ENCODE measurements at places on chromosomes 5 and 9.

- no peak for DNase-seq
These were observed 12.3 kb downstream of the IFNA21 start for GRCh38 chr9:21154018-21154608.

GRCh38 chr9:136850866-136851775, 1.0 kb upstream of the MAMDC4 start:
- DNase-seq, result no peak

- DNase-seq, result no peak
These were observed 10.3 kb upstream of the IL3 start for GRCh38 chr5:132050136-132050535.

DNA sequence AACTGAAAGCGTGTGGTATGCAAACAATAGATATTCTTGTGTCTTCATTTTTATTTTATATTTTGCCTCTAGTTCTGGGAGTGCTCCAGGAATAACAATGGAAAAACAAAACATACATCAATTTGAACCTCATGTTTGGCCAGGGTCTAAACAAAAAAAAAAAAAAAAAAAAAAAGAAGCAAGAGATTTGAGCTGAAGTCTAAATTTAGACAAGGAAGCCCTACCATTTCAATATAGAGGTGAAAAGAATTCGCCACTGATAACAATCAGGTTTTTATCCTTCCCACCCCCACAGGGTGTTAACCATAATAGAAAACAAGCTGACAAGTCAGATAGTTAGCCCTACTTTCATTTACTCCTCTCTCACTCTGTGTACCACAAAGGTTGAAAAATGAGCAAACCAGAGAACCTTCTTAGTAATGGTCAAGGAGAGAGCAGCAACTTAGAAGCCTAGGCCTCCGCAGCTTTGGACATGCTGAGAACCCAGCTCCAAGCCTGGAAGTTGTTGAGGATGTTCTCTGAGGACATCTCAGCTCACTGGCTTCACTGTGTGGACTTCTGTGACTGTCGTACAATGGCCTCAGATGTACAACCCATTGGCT, 118.2 kb upstream of the HMHB1 start:
- DNase-seq, result no peak

DNA sequence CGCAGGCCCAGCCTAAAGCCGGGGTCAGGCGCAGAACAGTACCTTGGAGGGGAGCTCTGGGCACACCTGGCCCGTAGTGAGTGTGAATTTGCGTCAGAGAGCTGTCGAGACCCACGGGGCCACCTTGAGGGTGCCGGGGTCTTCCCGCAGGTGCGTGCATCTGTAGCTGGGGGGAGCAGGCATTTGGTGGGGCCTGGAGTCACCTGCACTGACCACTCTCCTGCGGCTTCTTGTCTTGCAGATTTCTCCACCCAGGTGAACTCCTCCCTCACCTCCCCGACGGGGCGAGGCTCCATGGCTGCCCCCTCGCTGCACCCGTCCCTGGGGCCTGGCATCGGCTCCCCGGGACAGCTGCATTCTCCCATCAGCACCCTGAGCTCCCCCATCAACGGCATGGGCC, 75.1 kb downstream of the RXRA start:
- no peak for DNase-seq

Data from amygdala (tissue), 56 donors.